Activated naive CD4-positive, alpha-beta T cell (primary cell): ENCODE measurements at places on chromosomes 16 and 17.

DNA sequence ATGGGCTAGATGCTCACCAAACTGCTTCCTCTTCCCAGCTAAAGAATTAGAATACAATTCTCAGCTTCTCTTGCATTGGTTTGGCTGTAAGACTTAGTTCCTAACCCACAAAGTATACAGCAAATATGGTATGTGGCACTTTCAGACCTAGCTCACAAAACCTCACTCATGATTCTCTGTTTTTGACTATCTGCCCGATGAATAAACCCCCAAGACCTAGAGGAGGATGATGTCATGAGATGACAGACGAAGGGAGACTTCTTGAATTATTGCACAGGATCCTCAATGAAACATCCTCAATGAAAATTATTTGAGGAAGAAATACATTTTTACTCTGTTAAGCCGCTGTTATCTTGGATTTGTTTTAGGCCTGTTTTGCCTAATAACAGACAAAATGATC, 14.3 kb downstream of the CNOT1 start:
- DNase-seq = no peak

DNA sequence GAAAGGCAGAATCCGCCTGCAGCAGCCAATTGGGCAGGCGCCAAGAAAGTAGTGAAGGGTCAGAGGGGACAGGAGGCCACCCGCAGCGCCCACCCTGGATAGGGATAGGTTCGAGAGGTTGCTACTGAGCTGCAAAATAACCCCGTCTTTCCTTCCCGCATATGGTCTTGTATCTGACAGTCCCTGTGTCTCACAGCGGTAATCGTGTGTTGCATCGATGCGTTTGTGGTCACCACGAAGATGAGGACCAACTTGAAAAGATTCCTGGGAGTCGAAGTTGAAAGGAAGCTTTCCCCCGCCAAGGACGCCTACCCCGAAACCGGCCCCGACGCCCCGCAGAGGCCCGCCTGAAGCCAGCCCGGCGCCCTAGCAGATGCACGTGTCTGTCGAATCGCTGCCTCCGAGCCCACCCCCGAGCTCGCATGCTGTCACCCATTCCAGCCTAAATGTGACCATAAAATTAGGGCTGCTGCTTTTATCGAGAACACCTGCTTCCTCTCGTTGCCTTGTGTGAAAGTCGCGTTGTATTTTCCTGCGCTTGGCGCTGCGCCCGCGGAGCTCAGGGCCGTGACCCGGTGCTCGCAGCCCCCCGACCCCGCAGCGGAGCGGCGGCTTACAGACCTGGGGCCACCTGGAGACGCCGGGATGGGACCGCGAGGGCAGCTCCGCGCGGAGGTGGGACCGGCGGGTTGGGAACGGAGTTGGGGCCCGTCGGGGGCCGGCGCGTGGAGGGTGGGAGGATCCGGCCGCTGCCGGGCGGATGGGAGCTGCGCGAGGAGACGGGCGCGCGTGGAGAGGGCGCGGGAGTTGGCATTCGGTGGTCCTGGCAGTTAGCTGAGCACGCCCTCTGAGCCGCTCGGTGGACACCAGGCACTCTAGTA, at the start of gene CMTM2:
Gene CMTM2, plus strand, starts transcription at position 813 of the 881 bp plus-strand sequence. CDS start 145 bp downstream, outside the sequence.
- DNase-seq = no peak

DNA sequence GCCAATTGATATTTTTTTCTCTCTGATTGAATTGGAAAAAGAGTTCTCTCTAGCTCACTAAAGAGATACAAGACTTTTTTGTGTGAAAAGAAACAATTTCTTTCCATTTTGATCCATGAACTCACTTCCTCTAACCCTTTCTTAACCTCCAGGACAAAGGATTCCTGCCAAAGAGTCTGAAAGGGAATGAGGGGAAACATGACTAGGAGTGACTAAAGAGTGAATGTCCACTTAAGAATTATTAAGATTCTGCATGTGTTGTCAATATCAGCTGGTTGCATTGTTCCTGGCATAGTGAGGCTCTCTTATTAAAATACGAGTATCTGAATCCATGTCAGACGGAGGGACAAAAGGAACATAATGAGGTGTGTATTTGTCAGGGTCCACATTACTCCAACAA, 344.7 kb downstream of the GRIN2A start:
- DNase-seq = no peak

DNA sequence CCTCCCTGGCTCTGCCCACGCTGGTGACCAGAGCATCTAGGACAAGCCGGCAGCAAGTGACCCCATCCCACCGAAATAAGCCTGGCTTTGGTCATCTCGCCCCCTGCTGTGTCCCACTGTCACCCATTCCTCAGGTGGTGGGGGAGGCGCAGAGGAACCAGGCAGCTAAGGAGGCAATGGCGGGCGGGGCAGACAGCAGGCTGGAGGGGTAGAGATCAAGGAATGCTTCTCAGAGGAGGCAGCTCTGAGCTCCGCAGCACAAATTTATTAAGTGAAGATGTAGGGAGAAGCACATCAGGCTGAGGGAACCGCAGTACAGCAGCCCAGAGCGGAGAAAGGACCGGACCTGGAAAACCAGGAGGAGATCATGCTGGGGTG, 7.5 kb upstream of the KREMEN2 start:
- no peak for DNase-seq

DNA sequence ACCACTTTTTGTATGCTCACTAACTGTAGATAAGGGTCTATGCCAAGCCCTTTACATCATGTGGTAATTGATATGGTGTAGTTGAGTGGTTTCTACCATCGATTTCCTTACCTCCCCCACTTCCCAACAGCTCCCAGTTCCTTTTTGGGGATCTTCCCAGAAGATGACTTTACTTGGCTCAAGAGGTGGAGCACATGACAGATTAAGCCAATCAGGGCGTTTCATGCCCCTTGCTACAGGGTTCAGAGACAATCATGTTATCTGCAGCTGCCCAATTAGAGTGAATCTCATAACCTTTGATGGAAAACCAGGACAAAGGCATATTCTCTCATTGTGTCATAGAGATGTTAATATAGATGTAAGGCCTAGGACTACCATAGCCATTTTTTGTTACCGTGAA, 16.2 kb upstream of the BMERB1 start:
- DNase-seq = no peak

- DNase-seq = no peak
Measured at GRCh38 chr16:53821957-53822625, 118.1 kb downstream of the FTO start.

DNA sequence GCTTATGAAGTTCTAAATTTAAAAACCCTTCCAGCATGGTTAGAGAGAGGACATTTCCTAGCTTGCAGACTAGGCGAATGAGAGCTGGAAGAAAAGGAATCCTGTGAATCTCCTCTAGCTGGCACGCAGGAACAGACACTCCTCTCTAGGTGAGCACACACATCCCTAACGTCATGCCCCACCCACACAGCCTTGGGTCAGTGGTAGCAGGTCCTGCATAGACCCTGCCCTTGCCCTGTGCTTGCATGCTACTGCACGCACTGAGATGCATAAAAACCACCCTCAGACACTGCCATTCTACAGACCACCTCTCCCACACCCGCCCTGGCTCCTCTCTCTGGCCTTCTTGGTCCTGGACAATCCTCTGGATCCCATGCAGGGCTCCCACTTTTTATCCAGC, 23.5 kb downstream of the CES1 start:
- DNase-seq = no peak

DNA sequence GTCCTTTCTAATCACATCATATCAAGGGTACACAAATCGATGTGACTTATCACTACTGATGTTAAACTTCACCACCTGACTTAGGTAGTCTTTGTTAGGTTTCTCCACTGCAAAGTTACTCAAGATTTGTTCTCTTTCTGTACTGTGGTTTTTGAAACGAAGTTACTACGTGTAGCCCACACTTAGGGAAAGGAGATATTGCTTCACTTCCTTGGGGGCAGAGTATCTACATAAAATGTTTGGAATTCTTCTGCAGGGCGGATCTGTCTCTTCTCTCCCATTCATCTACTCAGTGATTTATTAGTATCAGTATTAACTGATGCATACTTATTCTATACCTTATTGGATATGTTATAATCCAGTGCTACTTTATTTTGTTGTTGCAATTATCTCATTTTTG, 403.6 kb upstream of the MON1B start:
- DNase-seq = no peak

GRCh38 chr17:79737922-79738578, 7.3 kb downstream of the ENPP7 start:
- no peak for DNase-seq

GRCh38 chr17:34398990-34399389, 36.0 kb upstream of the CCL1 start:
- DNase-seq = no peak

DNA sequence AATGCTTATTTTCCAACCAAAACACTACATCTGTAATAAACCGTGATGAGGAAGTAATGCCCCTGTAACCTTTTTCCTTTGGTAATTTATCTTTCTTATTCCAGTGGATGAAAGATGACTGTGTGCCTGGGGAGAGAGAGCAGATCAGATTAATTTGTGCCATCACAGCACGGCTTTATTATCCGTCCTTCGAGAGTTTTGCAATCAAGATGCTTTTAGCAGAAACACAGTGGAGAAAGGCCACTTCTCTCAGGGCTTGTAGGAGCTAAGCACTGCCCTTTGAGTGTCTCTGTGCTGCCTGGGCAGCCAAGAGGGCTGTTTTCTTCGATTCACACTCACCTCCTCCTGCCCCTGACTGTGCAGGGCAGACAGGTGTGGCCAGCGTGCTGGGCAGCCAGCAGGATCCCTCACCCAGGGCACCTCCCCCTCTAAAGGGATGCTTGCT, 190.2 kb downstream of the PRKCA start:
- DNase-seq = no peak

DNA sequence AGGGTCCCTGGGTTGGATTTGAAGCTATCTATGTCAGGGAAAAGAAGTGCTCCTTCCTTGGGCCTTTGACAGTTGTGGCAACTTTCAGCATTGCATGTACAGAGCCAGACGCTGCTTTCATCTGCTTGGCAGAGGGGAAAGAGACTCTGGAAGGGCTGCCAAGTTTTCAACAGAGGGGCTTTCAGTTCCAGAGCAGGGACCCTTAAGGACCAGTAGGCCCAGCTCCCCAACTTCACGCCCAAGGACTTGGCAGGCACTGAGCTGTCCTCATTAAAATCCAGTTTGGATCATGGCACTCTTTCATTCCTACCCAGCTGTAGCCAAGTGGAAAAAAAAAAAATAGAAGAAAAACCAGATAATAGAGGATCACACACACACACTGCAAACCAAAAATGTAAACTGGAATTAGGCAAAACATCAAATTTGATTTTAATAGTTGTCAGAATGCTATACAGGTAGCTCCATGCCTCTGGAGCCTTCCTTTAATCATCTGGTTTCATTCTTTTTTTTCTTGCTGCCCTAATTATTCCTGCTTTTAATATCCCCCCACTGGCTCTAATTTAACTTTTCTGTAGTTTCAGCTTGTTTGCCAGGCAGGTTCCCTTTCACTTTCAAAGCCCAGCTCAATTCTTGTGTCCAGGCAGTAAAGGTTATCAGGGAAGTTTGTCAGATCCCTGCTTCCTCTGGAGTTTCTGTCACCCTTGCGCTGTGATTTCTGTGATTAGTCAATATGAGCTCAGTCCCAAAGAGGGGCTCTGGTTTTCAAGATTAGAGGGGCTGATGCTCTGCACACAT, 702.6 kb upstream of the CDH8 start:
- DNase-seq = no peak

- DNase-seq = no peak
Measured at GRCh38 chr17:49859991-49860953, 12.4 kb upstream of the TAC4 start.

DNA sequence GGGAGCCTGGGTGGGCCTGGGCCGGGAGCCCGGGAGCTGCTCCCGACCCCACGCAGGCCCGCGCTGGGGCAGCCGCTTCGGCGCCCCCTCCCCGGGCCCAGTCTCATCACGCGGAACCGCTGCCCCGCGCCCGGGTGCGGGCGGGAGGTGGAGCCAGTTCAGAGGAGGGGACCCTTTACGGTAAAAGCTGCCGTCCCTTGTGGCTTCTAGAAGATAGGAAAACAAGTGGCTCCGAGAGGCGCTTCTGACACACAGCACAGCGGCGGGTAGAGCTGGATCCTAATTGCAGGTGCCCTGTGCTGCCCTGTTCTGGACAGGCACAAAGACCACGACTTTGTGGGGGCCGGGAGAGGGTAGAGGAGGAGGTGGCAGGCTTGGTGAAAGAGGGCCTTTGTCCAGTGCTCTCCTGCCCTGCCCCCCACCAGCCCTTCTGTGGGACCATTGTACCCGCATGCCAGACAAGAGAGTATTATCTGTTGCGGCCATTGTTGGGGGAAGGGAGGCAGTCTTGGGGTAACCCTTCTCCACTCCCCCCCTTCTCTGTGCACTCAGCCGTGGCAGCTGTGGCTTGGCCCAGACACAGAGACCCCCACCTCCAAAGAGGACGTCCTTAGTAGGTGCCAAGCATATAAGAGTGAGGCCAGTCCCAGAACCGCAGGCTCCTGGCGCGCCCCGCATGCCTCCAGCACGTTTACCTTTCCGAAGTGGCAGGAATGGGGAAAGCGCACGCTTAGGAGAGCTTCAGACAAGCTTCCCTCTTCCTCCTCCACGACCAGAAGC, 736 bp downstream of the CNP start:
- no peak for DNase-seq

- no peak for DNase-seq
Measured at GRCh38 chr17:18981642-18982424, 22.7 kb downstream of the FAM83G start.
